ENCODE measurements at places on chromosomes 13 and 19.

GRCh38 chr13:47718556-47718955, 282.5 kb downstream of the SUCLA2 start:
- DNase-seq, result no peak

DNA sequence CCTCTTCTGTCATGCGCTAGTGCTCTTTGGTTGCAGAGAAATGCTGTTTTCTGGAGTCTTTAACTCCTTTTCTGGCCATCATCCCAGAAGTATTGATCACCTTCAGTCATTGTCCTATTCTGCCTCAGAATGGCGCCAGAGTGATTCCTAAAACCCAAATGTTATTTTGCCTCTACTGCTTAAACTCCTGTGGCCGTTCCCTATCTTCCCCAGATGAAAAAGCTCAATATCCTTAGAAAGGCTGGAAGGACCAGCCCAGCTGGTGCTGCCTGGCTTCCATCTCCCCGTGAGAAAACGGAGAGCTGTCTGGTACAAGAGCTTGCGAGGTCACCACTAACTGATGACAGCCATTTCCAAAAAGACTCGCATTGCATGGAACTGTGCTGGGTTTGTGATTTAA, 179.1 kb downstream of the RBM26 start:
- no peak for DNase-seq

GRCh38 chr13:33999811-34000605, 182.1 kb downstream of the RFC3 start:
- no peak for DNase-seq

DNA sequence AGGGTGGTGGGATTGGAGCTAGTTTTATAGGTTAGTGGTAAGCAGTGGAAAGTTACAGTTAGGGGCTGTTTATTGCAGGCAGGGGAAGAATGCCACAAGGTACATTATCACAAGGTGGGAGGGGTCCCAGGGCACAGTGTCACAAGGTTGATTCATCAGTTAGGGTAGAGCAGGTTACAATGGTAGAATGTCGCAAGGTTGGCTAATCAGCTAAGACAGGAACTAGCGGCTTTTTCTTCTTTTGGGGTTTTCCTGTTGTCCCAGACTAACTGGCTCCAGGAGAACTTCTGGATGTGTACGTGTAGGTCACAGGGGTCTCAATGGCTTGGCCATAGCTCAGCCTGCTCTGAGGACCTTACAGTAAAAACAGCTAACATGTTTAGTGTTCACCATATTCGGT, 1221.1 kb downstream of the SLITRK1 start:
- no peak for DNase-seq

GRCh38 chr13:79463604-79464003, 17.4 kb upstream of the NDFIP2 start:
- no peak for DNase-seq

GRCh38 chr19:56476651-56477428, at the start of gene ZNF667:
Gene ZNF667 (minus strand): TSS chr19:56477345. CDS start chr19:56462370, 14,975 bp downstream.
- DNase-seq, result no peak

GRCh38 chr13:108948251-108948671, 318.9 kb downstream of the MYO16 start:
- no peak for DNase-seq

DNA sequence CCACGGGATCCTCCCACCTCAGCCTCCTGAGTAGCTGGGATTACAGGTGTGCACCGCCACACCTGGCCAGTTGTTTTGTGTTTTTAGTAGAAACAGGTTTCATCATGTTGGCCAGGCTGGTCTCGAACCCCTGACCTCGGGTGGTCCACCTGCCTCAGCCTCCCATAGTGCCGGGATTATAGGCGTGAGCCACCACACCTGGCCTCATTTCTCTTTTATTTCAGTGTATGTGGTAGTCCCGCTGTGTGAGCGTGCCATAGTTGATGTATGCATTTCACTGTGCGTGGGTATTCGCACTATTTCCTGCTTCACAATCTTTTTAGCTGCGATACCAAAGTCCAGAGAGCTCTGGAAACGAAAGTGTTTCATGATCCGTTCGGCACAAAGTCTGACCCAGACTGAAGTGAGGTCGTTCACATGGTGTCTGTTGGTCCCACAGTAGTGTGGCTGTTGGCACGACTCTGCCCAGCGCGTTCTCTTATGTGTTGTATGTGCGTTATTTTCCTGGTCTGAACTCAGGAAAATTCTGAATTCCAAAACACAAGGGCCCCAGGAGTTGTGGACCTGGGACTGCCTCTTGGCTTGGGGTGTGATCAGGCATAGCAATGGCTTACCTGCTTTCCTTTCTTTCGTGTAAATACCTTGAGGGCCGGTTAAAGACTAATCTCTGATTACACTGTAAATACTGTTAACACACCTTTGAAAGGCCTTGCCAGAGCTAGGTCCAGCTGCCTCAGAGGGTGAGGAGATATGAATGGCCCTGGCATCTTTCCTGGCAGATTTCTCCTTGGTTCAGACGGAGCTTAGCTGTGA, 8.6 kb downstream of the EPN1 start:
- DNase-seq, result no peak

DNA sequence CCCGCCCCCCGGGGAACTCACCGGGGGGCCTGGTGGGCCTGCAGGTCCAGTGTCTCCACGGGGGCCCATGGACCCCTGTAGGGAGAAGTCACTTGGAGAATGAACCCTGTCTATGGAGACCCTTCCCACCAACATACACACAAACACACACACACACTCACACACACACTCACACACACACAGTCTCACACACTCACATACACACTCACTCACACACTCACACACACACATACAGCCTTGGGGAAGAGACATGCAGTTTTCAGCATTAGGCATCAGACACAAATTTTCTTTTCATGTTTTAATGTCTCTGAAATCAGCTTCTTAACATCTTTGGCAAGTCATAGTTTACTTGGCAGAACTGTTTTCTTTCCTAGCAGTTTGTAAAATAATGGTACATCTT, 31.0 kb upstream of the OLFM2 start:
- no peak for DNase-seq

DNA sequence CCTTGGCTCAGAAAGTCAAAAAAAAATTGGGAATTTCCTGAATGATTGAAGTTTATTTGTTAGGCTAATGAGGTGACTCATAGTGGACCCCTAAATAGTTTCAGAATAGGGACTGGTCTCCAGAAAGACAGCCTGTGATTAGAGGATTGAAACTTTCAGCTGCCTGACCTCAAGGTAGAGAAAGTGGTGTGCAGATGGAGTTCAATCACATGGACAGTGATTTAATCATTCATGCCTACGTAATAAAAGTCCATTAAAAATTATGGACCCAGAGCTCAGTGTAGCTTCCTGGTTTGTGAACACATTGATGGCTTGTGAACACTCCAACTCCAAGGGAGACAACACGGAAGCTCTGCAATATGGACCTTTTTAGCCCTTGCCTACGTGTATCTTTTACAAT, 533.2 kb upstream of the PCDH9 start:
- no peak for DNase-seq
